ENCODE measurements at places on chromosomes 5 and 9.

- DNase-seq: no peak
Measured at GRCh38 chr9:96025995-96026602, 150.6 kb downstream of the ERCC6L2 start.

- no peak for DNase-seq
Measured at GRCh38 chr9:110255034-110255462, 1.3 kb downstream of the TXN start.

DNA sequence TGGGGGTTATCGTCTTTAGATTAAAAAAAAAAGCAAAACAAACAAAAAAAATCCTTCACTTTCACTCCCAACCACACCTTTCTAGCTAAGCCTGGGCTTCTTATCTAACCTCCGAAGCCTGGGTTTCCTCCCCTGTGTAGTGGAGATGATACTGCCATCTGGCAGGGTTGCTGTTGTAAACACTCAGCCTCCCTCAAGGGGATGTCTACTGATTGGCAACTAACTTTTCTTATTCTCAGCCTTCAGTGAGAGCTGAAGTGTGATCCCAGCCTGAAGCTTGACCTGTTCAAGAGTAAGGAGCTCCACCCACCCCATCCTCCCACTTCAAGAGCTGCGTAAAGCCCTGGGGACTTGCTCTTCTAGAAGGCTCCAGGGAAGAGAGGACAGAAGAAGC is 21.5 kb upstream of the WWC1 start:
- no peak for DNase-seq

DNA sequence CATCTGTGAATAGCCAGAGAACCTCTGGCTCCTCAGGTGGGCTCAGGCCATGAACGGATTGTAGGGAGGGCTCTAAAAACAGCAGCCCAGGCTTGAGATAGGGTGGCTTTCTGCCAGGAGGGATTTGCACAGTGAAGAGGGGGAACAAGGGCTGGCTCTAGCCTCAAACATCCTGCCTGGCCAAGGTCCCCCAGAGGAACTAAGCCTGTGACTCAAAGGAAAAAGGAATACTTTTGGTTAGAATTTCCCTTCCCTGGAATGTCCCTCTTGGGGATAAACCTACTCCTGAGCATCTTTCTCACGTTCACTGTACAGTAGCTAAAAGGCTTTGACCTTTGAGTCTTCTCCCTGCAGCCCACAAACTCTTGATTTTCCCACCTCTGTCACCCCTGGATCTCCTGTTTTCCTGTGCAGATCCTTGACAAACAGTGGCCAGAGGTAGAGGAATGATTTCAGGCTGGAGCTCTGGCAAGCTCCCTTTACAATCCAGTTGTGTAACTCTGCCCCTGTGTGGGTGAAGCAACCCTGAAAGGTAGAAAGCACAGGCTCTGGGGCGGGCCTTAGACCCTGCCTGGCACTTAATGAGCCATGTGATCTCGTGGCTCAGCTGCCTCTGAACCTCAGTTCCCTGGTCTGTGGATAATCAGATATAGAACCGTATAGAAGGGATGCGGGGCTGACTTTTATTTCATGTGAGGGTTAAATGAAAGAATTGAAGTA is 17.4 kb downstream of the SEC61B start:
- no peak for DNase-seq

DNA sequence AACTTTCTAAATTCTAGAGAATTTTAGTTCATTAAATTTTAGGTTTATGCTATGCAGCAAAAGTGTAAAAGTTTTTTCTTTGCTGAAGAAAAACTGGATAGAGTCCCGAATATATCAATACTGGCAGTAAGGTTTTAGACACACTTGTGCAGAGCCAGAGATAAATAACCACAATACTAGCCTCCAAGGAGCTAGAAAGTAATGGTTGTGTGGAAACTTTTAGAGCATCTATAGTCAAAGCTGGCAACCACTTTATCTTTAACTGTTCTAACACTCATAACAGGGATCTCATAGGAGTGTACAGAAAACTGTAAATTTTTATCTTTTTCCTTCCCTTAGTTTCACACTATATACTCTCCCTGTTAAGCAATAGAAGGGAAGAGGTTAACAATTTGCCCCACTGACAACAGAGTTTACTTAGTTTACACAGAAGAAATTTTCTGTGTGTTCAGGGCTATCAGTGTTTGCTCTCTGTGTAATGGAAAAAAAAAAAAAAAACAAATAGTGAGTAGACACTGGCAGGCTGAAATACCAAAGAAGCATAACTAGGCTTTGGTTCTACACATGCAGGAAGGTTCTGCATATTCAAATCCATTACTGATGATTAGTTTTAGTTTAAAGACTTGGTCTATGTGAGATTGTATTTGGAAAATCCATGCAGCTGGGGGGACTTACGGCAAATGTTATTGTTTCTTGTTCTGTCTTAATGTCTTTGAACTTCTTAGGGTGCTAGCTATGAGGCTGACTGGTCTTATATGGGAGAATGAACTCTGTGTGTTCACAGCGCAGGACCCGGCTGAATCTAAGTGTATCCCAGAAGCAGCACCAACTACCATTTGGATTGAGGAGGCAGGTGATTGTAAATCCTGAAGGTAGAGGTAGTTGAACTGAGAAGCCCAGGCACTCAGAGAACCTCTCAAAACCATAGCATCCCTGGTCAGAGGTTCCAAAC is 187.6 kb downstream of the PCSK1 start:
- DNase-seq: no peak

- DNase-seq: no peak
Measured at GRCh38 chr5:65808818-65809217, 86.8 kb downstream of the NLN start.

- no peak for DNase-seq
Measured at GRCh38 chr5:5335107-5335506, 87.4 kb upstream of the ICE1 start.

DNA sequence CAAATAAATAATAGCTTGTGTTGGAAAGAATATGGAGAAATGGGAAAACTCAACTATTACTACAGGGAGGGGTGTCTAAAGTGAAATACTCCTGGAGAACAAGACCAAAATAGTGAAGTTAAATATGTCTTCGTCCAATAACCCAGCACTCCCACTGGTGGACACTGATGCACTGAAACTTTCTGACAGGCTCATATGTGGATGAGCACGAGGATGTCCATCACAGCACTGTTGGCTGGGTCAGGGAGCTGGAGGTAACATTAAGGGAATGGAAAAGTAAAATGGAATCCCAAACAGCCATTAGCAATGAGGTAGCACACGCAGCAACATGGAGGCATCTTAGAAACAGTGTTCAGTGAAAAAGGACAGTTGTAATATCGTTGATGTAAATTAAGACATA is 86.5 kb downstream of the LMNB1 start:
- DNase-seq: no peak

Data from brain pericyte (primary cell).